T-helper 17 cell (primary cell): ENCODE measurements at places on chromosomes 16 and 17. TPM values are rescaled to one million over a fixed set of nuclear protein-coding genes. Genes with fewer than 3 reads are reported as not detected.

HOXB8 gene
- total RNA-seq, result not detected

NPTX1 gene
- 0.07 TPM for total RNA-seq

SSTR5 gene
- total RNA-seq, result not detected

RCVRN gene
- not detected for total RNA-seq

NPW gene
- total RNA-seq, result not detected

HOXB13 gene
- not detected for total RNA-seq

SMTNL2 gene
- not detected for total RNA-seq

GRCh38 chr16:85502357-85502756, 110.8 kb upstream of the GSE1 start:
- no peak overlapping the region for H3K4me3 ChIP-seq
- DNase-seq, result no peak
- no peak overlapping the region for H3K27ac ChIP-seq

DNA sequence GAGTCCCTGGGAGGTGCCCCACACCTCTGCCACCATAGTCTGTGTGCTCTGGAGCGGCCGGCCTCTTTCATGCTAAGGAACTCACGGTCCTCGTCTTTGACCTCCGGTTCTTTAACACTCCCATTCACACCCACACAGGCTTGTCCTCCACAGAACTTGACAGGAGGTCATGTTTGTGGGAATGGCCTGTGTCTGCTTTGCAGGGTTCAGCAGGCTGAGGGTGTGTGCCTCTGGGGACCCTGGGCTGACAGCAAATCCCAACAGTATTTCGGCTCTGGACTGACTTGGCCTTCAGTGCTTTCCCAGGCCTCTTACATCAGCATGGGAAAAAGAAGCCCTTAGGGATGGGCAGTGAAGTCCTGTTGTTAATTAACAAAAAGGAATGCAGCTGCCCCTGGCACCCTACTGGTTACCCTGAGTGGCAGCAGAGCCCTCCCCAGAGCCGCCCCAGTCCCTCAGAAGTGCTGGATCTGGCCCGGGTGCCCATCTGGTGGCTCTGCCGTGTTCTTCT, 35.4 kb upstream of the ADORA2B start:
- H3K4me1 ChIP-seq, result peaks cover 2% of the 10 kb centered on the region
- DNase-seq, result no peak
- no peak overlapping the region for H3K27ac ChIP-seq
- no peak overlapping the region for H3K4me3 ChIP-seq
- H3K27me3 ChIP-seq, result peaks cover 18% of the 10 kb centered on the region

- peaks cover 9% of the 10 kb centered on the region for H3K36me3 ChIP-seq
- H3K27me3 ChIP-seq, result no peaks in the 10 kb centered on the region
Observed at GRCh38 chr17:31269036-31269577, 27.9 kb downstream of the OMG start.

GRCh38 chr17:56178203-56178602, 24.9 kb downstream of the ANKFN1 start:
- peaks cover 25% of the 10 kb centered on the region for H3K27me3 ChIP-seq
- H3K4me1 ChIP-seq, result no peaks in the 10 kb centered on the region
- H3K27ac ChIP-seq, result no peak overlapping the region
- no peak for DNase-seq

DNA sequence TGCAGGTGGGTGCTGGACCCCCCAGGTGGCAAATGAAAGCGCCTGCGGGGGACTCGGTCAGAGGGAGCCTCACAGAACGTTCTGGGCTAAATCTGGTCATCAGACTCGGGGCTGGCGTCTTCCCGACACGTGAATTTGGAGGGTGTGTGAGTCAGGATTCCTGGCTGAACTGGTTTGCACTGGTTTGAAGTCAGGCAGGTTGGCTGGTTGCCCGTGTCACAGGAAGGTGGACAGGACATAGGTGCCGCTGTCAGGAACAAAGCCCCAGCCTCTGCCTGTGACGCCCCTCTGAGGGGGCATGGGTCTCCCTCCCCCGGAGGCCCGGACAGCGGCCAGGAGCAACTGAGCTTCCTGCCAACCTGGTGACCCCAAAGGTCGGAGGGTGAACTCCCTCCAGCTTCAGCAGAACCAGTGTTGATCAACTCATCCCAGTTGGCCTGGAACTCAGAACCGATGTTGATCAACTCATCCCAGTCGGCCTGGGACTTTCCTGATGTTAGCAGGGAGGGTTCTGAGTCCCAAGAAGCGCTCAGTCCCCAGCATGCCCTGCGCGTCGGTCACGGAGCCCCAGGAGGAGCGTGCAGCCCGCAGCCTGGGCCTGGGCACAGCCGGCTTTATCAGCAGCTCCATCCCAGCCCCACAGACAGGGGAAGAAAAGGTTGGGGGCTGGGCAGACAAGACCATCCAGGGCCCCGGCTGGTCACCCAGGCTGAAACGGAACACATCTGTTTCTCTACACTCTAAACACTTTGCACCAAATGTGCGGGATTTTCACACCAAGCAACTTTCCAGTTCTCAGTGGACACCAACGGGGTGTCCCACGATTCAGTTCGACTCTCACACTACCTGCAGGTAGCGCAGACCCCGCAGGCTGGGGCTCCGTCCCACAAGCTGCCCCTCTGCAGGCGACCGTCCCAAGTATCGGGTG, 14.4 kb upstream of the METRNL start:
- H3K36me3 ChIP-seq, result no peaks in the 10 kb centered on the region
- H3K27me3 ChIP-seq, result no peaks in the 10 kb centered on the region
- peaks cover 10% of the 10 kb centered on the region for H3K4me1 ChIP-seq
- DNase-seq, result no peak
- no peak overlapping the region for H3K4me3 ChIP-seq
- no peak overlapping the region for H3K27ac ChIP-seq

DNA sequence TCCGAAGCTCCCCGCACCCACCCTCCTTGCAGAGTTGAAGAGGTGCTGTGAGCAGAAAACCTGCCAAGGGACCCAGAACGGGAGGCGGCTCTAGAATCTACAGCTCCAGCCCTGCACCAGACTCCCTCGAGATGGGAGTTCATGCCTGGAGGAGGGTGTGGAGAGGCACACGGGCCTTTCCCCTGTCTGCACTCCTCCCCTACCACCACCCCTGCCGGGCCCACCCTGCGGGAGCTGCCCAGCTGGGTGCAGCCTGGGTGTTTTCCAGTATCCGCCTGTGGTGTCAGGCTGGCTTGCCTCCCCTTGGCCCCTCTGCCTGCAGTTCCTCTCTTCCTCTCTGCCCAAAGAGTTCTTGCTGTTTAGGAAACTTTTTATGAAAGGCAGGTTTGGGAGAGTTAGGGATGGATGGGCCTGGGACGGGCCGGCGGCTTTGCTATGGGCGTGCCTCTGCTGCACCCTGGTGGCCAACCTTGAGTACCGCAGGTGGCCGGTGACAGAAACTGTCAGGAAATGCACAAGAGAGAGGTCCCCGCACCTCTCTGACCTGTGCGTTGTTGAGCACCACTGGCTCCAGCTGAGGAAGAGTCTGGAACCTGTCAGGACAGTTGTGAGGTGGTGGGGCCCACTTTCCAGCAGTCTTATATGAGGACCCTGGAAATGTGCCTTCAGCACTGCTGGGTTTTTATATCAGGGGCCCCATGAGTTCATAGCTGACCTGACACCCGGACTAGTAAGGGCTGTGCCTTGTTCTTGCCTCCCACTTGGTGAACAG, 354.1 kb downstream of the SEC14L1 start:
- H3K4me1 ChIP-seq, result peaks cover 16% of the 10 kb centered on the region
- peaks cover 3% of the 10 kb centered on the region for H3K36me3 ChIP-seq
- no peaks in the 10 kb centered on the region for H3K27me3 ChIP-seq
- H3K4me3 ChIP-seq, result peak overlapping the region; percentile 15
- H3K27ac ChIP-seq, result peak overlapping the region; percentile 78

DNA sequence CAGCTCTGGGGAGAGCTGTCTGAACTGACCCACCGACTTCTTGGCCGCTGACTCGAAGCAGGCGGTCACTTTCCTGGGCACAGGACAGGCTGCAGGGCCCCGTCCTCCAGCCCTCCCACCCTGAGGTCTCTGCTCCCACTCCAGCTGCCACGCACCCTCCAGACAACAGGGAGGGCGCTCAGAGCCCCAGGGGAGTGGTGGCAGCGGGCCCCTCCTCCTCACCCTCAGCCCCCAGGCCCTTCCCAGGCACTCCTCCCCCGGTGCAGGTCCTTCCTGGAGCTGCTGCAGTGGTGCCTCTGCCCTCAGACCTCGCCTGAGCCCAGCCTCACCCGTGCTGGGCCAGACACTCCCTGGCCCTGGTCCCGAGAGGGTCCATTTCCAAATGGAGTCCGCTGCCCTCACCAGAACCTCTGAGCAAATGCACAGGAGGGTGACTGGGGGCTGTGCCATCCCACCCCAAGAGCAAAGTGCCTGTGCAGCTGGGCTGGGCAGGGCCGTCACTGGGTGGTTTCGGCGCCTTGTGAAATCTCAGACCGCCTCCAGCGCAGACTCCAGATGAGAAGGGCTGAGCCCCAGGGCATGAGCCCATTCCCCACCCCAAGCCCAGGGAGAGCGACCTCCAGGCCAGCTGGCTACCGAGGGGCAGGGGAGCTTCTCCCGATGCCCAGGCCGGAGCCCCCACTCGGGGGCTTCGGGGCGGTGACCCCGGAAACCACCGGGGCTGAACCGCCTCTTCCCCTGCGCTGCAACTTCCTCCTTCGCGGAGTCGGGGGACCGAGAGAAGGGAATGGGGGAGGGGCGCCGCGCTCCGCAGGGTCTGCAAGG, 717 bp downstream of the CYBA start:
- peak overlapping the region; percentile 92 for H3K4me3 ChIP-seq
- peak overlapping the region; percentile 89 for H3K27ac ChIP-seq
- no peaks in the 10 kb centered on the region for H3K27me3 ChIP-seq
- H3K4me1 ChIP-seq, result peaks cover 16% of the 10 kb centered on the region
- no peak for DNase-seq

- H3K4me3 ChIP-seq, result no peak overlapping the region
- H3K27me3 ChIP-seq, result peaks cover 5% of the 10 kb centered on the region
- H3K36me3 ChIP-seq, result peaks cover 2% of the 10 kb centered on the region
- H3K27ac ChIP-seq, result no peak overlapping the region
Observed at GRCh38 chr17:27224526-27225315, 69.2 kb upstream of the WSB1 start.

DNA sequence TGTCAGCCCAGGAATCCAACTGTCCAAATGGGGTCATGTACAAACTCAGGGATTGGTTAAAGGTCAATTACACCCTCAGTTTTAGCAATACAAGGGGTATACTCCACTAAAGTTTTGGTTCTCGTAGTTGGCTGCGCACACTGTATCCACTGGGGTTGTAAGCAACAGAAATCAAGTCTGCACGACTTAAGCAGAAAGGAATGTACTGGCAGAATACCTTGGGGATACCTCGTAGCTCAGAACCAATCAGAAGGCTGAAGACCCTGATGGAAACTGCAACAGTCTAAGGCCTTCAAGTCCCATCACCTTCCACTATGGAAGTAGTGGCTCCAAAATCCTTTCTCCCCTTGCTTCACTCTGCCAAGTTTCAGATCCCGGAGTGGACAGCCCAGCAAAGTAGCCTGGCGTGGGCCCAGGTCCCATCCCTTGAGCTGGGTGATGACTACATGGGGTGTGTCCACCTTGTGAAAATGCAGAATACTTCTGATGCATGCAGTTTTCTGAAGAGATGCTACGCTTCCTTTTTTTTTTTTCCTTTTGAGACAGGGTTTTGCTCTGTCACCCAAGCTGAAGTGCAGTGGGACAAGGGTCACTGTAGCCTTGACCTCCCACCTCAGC, 21.1 kb upstream of the RPH3AL start:
- H3K27me3 ChIP-seq, result peaks cover 6% of the 10 kb centered on the region
- no peaks in the 10 kb centered on the region for H3K36me3 ChIP-seq
- H3K4me1 ChIP-seq, result peaks cover 5% of the 10 kb centered on the region
- H3K27ac ChIP-seq, result no peak overlapping the region

GRCh38 chr16:78177987-78178386, 78.5 kb downstream of the WWOX start:
- no peaks in the 10 kb centered on the region for H3K27me3 ChIP-seq
- H3K36me3 ChIP-seq, result peaks cover 8% of the 10 kb centered on the region
- no peak for DNase-seq
- peaks cover 13% of the 10 kb centered on the region for H3K4me1 ChIP-seq
- H3K4me3 ChIP-seq, result no peak overlapping the region

GRCh38 chr17:65523853-65524664, 37.4 kb downstream of the AXIN2 start:
- DNase-seq, result no peak
- peak overlapping the region; percentile 67 for H3K4me3 ChIP-seq
- no peaks in the 10 kb centered on the region for H3K27me3 ChIP-seq

- no peak overlapping the region for H3K4me3 ChIP-seq
- no peak overlapping the region for H3K27ac ChIP-seq
- no peaks in the 10 kb centered on the region for H3K4me1 ChIP-seq
- H3K27me3 ChIP-seq, result peaks cover 52% of the 10 kb centered on the region
Observed at GRCh38 chr16:49930841-49931240, 74.9 kb upstream of the ZNF423 start.

GRCh38 chr17:6574687-6575595, 18.6 kb upstream of the PITPNM3 start:
- peak overlapping the region; percentile 83 for H3K27ac ChIP-seq
- H3K36me3 ChIP-seq, result no peaks in the 10 kb centered on the region
- peaks cover 14% of the 10 kb centered on the region for H3K4me1 ChIP-seq
- no peaks in the 10 kb centered on the region for H3K27me3 ChIP-seq
- DNase-seq, result no peak

DNA sequence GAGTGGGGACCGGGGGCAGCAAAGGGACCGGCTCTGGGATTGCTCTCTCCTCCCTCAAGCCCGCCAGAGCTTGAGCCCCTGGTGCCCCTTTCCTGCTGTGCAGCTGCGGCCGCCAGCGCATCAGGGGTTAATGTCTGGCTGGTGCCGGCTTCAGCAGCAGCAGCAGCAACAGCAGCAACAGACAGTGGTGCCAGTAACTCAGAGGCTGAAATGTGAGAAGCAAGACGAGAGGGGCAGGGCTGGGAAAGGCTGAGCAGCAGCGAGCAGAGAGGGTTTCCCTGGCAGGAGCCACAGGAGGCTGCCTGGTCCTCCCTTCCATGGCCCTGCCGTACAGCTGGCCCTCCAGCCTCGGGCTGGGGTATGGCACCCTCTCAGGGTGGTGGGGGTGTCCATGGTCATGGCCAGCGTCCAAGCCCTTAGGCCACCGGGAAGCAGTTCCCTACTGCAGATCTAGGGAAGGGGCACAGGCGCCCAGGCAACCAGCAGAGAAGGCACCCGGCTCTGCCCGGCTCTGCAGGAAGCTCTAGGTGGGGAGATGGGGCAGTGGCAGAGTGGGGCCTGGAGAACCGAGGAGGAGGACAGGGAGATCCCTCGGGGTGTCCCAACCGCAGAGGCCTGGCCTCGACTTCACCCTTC, 21.1 kb upstream of the TFAP4 start:
- H3K36me3 ChIP-seq, result peaks cover 3% of the 10 kb centered on the region
- H3K4me3 ChIP-seq, result no peak overlapping the region
- no peak for DNase-seq
- peaks cover 17% of the 10 kb centered on the region for H3K27me3 ChIP-seq
- no peak overlapping the region for H3K27ac ChIP-seq

GRCh38 chr17:19417611-19418010, 6.6 kb downstream of the RNF112 start:
- no peak for DNase-seq
- peaks cover 11% of the 10 kb centered on the region for H3K4me1 ChIP-seq
- H3K36me3 ChIP-seq, result no peaks in the 10 kb centered on the region

DNA sequence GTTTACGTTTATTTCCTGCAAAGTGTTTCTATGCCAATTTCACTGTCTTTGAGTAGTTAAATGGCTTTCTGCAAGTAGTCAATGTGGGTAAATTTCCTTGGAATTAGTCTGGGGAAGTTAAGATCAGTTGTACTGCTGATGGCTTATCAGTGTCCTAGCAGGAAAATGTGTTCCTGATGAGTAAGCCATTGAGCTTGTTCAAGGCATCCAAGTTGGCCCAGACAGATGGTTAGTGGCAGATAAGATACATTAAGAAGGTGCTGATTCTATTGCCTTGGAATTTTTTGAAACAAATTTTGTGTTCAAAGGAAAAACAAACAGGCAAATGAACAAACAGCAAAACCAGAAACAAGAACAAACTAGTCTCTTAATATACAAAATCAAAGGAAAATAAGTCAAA, 258.4 kb downstream of the MAP2K6 start:
- H3K4me3 ChIP-seq, result no peak overlapping the region
- no peak overlapping the region for H3K27ac ChIP-seq
- H3K36me3 ChIP-seq, result peaks cover 2% of the 10 kb centered on the region
- H3K27me3 ChIP-seq, result peaks cover 7% of the 10 kb centered on the region
- no peak for DNase-seq
